ENCODE measurements at places on chromosomes 3 and 15. TPM values are rescaled to one million over a fixed set of nuclear protein-coding genes. Genes with fewer than 3 reads are reported as not detected.

Gene ATP10A
- 6.5 TPM for total RNA-seq

Gene GUCA1C
- not detected for total RNA-seq

Gene CELF6
- total RNA-seq, result 1.3 TPM

Gene CRYGS
- 0.62 TPM for total RNA-seq

Gene RTP3
- not detected for total RNA-seq

Gene AMIGO3
- 2.8 TPM for total RNA-seq

Gene ECE2
- not detected for total RNA-seq

Gene CFAP44
- total RNA-seq, result 8.8 TPM

Gene CASR
- total RNA-seq, result not detected

Gene SSUH2
- 2.2 TPM for total RNA-seq

Gene NDN
- 194 TPM for total RNA-seq

Gene DRD3
- not detected for total RNA-seq

Gene NECTIN3
- total RNA-seq, result 55.4 TPM

Gene CLDN16
- not detected for total RNA-seq

Gene EOMES
- 0.31 TPM for total RNA-seq

Gene TMEM266
- total RNA-seq, result not detected

Gene SOX14
- total RNA-seq, result not detected

Gene FXR1
- total RNA-seq, result 558 TPM

Gene THAP10
- 2.7 TPM for total RNA-seq

Gene GOLGA8Q
- 1.2 TPM for total RNA-seq

Gene TMEM207
- not detected for total RNA-seq

Gene CACNA2D2
- total RNA-seq, result 4.3 TPM

Gene SLC41A3
- total RNA-seq, result 68.9 TPM

Gene STRA6
- 14.2 TPM for total RNA-seq

Gene CMC1
- total RNA-seq, result 7.2 TPM

Gene ADIPOQ
- 0.31 TPM for total RNA-seq

Gene TICRR
- total RNA-seq, result 3.2 TPM

Gene TMEM108
- 4.6 TPM for total RNA-seq

Gene CPOX
- total RNA-seq, result 18.6 TPM

Gene ISG20
- 5.1 TPM for total RNA-seq

Gene DISP2
- 4.1 TPM for total RNA-seq

Gene CEP19
- total RNA-seq, result 2.6 TPM

Gene MUSTN1
- 45.2 TPM for total RNA-seq

Gene SKOR1
- total RNA-seq, result 0.31 TPM

Gene LRRIQ4
- total RNA-seq, result not detected

Gene SLC2A2
- not detected for total RNA-seq

Gene TMEM158
- 2.4 TPM for total RNA-seq

Gene BCL2A1
- total RNA-seq, result 8.1 TPM

Gene TAGLN3
- total RNA-seq, result 1.6 TPM

Gene CCDC50
- total RNA-seq, result 55.2 TPM

Gene DZIP1L
- 24.7 TPM for total RNA-seq

Gene PCLAF
- 12.0 TPM for total RNA-seq

Gene PAK6
- 2.5 TPM for total RNA-seq

Gene ACAN
- 12.6 TPM for total RNA-seq

Gene GOLGA8J
- total RNA-seq, result not detected

Gene IQCF5
- not detected for total RNA-seq

Gene EIF4A2
- 863 TPM for total RNA-seq

Gene LRRC49
- 18.5 TPM for total RNA-seq

Gene GRK7
- not detected for total RNA-seq

Gene PLSCR1
- total RNA-seq, result 37.0 TPM

Gene ROBO2
- 22.1 TPM for total RNA-seq

Gene ACVR2B
- total RNA-seq, result 27.8 TPM

Gene ESYT3
- 5.8 TPM for total RNA-seq

Gene COL7A1
- 54.8 TPM for total RNA-seq

Gene ERICH6
- total RNA-seq, result not detected

Gene HYAL3
- 3.1 TPM for total RNA-seq

Gene CPLX3
- total RNA-seq, result not detected

Gene HEXA
- total RNA-seq, result 59.5 TPM

Gene APBA2
- 8.1 TPM for total RNA-seq
